CD4-positive, alpha-beta T cell treated with Interleukin-1 beta for 1 hour (primary cell): ENCODE measurements at places on chromosomes 6 and 20.

- no peak for DNase-seq
These were observed 3.7 kb downstream of the GRIK2 start for GRCh38 chr6:101397199-101397598.

DNA sequence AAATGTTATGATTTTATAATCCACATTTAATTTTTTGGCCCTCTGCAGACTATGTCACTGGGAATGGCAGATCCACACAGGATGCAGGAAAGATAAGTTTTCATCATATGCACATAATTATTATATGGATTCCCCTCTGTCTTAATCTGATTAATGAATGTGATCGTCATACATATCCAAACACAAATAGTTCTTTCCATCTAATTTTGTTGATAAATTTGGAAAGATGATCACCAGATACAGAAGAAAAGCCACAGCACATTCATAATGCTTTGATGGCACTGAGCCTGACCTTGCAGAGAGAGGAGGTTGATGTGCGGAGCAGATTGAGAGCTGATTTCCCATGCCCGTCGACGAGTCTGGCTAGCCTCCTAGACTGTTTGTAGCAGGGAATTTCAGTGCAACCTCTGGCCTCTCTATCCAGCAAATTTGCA, 471.5 kb downstream of the EPM2A start:
- no peak for DNase-seq

DNA sequence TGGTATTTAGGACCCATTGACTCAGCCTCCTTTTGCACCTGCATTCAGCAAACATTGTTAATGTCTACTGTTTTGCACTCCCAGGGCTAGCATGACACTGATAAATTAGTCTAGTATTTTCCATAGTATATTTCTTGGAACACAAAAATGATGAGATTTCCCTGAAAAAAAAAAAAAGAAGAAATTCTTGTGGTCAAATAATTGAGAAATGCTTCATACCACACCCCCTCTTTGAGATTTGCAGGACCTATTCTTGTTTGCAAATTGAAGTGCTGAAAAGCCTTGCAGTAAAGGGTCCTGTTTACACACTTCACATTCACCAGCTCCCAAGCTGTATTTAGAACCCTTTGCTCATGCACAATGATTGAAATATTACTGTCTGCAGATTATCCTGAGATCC, 36.3 kb upstream of the CLIC5 start:
- DNase-seq, result no peak

DNA sequence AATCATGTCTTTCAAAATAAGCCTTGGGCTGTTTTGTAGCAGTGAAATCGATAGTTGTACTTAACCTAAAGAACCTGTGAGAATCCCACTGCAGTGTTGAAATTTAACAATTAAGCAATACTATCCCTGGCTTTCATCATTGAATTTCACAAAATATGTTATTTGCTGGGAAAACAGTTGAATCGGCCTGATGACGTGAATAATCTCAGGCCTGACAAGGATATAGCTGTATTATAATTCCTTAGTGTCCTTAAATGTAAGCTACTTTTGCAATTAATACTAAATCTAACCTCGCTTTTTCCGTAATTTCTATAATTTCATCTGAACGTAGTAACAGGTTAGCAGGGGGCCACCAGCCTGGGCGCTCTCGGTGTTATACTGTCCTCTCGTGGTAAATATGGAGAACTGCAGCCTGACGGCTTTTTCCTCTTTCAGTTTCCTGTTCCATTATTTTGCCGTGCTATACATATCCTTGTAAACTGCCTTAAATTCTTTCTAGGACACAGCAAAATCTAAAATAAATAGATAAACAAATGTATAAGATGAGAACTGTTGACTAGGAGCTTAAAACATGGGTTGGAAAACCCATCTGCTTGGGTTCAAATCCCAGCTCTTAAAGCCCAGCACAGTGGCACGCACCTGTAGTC, 24.0 kb downstream of the MTFR2 start:
- DNase-seq, result peak; percentile 47

- DNase-seq, result no peak
These were observed 167.2 kb upstream of the KCNG1 start for GRCh38 chr20:51189814-51190782.

DNA sequence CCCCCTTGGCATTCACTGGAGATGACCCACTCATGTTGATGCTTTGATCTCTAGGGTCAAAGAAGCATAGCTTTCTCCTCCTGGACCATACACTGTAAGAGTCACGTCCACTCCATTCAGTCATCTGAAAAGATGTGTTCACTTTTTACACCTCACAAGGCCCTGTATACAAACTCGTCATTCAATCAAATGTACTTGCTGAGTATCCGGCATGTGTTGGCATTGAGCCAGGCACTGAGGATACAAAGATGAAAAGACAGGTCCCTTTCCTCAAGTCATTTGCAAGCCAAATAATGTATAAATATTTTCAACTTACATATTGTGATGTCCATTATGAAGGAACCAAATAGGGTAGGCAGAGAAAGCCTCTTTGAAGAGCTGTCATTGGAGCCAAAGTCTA, 32.6 kb upstream of the CSNK2A1 start:
- DNase-seq, result no peak

DNA sequence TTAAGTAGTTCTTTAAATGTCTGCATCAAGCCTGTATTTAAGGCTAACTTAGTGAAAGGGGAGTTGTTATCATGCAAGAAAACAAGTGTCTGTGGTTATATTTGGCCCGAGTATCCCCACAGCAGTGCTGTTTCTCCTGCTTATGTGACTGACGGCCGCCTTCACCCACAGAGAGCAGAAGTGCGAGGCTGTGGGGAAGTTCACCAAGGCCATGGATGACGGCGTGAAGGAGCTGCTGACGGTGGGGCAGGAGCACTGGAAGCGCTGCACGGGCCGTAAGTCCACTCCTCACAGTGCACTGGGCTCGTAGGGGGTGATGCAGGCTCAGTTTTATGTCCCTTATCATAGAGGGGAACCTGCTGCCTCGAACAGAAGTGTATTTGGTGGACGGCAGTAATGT, 53.2 kb upstream of the SYNJ2 start:
- DNase-seq, result peak; percentile 24

DNA sequence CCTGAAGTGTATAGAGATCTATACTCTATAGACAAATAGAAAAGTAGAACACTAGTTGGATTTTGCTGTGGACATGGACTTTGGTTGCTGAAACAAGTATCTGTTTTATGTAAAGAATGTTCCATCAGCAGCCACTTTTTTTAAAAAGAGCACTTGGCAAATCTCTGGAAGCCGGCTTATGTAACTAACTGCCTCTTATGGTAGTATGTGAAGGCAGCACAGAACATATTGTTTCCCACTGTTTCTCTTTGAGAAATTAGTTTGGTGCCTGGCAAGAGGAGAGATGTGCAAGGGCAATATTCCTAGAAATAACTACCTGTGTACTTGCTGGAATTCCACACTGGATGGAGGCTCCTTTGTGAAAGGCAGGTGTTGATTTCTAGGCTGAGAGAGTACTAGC, 242.3 kb upstream of the PREP start:
- DNase-seq, result no peak

GRCh38 chr6:135423649-135424128, 73.9 kb downstream of the AHI1 start:
- DNase-seq, result no peak

- DNase-seq, result no peak
These were observed 42.5 kb downstream of the SPDEF start for GRCh38 chr6:34513646-34514045.

- no peak for DNase-seq
These were observed 73.0 kb upstream of the BTBD3 start for GRCh38 chr20:11844691-11845090.

DNA sequence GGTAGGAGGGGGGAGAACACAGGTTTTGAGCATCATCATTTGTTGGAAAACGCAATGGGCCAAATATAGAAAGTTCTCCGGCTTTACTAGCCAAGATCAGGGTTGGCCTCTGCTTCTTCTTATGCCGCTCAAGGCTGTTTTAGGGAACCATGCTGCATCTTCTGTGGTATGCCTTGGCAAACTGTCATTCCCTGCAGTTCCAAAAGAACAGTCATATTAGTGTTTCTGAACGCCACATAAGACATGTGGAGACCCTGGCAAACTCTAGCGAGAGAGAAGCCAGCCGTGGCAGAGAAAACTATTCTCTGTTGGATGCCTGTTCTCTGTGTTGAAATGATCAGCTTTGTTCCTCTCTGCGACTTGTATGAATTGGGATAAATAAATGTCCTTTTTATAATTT, 10.8 kb downstream of the ACTR5 start:
- DNase-seq, result no peak

DNA sequence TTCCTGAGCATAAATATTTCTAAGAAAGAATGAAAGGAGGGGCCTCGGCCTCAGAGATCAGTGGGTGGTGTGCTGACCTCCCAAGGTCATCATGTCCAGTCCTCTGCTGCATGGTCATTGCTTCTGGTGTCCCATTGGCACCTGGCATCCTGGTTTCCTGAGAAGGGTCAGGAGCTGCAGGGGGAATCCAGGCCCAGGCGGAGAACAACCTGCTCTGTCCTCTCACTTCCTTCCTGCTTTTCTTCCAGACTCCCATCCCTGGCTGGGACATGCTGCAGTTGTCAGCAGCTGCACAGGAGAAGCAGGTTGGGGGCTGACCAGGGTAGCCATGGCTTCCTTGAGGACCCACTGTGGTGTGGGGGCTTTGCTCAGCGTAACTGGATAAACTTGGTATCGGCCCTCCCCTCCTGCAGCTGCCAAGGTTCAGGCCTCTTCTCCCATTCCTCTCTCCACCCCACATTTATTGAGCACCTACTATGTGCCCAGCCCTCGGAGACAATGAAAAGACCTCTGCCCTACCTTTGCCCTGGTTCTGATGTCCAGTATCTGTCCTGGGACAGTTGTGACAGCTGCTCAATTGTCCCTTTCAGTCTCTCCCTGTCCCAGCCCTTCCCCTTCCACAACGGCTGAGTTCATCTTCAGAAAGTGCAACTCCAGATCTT, 155.2 kb downstream of the CEBPB start:
- no peak for DNase-seq

DNA sequence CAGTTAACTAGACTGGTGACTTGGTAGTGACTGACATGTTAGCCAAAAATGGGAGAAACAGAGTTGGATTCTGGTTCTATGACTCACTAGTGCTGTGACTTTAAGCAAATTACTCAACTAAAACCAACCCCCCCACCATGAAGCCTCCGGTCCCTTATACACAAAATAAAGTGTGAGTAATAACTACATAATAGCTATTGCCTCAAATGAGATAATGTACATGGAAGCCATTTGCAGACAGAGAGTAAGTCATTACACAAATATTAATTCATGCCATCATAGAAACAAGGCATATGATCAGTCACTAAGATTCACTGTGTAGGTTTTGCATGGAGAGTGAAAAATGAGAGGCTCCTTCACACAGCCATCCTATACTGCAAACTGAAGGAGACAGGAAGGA, 111.9 kb downstream of the HIVEP2 start:
- DNase-seq, result no peak

DNA sequence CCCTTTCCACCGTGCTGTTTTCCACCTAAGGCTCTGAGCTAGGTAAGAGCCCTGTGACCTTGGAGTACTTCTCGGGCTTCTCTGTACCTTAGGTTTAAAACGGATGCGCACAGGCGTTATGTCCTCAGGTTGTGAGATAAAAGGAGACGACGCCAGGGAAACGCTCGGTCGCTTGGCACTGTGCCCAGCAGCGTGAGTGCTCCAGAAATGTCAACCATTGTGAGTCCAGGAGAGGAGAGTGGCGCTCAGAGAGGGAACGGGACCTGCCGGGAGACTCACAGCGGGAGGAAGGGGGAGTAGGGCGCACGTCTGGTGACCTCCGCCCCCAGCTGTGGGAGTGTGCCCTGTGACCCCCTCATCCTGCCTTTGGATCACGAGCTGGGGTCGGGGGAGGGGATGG, 33.8 kb upstream of the SCRT2 start:
- no peak for DNase-seq

- no peak for DNase-seq
These were observed 37.0 kb downstream of the BAK1 start for GRCh38 chr6:33543116-33543515.

- DNase-seq, result peak; percentile 57
These were observed 95.5 kb upstream of the SCGN start for GRCh38 chr6:25556516-25556915.

DNA sequence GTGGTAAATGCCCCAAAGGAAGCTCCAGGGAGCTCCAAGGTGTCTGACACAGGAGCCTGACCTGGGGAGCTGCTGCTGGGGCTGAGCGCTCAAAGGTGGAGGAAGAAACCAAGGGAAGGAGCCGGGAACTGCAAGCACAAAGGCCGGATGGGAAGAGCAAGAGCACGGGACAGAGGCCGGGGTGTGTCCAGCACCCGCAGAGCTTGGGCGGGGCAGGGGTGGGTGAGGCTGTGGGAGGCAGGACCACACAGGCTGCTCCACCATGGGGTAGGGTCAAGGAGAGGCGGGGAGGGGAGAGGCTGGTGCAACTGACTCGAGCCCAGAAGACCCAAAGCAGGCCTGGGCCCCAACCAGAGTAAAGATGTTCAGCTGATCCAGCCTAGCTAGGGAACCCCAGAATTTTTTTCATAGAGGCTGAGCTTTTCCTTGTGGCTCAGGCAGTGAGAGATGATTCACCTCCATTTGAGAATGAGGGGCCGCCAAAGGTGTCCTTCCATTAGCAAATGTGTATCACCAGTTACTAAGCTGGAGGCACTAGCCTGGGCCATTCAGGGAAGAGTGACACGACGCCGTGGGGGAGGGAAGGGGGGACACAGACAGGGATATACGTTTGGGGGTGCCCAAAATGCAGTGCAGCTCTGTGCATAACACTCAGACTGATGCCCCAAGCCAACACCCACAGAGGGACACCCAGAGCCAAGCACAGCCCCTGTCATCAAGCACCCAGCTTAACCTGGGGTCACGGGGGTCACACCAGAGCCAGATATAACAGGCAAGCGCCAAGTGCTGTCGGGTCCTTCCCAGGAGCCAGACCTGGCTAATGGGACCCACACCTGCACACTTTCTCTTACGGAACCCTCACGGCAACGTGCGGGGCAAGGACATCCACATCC, 21.3 kb upstream of the TLDC2 start:
- no peak for DNase-seq

DNA sequence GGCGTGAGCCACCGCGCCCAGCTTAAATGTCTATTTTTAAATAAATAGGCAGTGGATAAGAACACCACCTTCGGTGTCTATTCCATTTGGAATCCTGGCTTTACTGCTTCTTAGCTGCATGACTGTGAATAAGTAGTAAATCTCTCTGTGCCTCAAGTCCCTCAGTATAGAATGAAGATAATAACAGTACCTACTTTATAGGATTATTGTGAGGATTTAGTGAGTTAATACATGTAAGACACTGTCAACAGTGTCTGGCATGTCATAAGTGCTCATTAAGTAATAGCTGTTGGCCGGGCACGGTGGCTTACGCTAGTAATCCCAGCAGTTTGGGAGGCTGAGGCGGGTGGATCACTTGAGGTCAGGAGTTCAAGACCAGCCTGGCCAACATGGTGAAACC, 10.1 kb downstream of the TPX2 start:
- no peak for DNase-seq

DNA sequence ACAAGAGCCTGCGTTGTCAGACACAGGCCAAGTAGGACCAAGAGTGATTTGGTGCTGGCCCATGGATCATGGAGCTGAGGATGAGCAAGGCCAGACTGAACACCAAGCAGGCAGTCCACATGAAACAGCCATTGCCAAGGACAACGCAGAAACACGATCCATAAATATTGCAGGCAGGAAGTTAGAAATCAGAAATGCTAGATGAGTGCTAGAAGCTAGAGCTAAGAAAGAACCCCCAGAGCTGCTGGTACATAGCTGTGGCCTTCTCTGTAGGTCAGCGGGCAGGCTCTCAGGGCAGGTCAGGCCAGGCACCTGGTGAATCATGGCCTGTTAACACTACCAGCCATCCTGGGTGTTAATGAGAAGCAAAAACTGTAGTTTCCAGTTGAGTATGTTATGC, 119.7 kb downstream of the ALDH8A1 start:
- DNase-seq, result no peak

GRCh38 chr20:2385496-2385895, 4.8 kb downstream of the TGM6 start:
- no peak for DNase-seq
